ENCODE measurements at places on chromosomes 1 and 21.
A peak's percentile ranks its signal among the peaks of the same experiment; 100 is the strongest.

- peak; percentile 96 for DNase-seq
Observed at GRCh38 chr1:66262208-66262963, 271.6 kb upstream of the SGIP1 start.

- DNase-seq, result no peak
Observed at GRCh38 chr1:238474263-238474662, 583.5 kb upstream of the ZP4 start.

DNA sequence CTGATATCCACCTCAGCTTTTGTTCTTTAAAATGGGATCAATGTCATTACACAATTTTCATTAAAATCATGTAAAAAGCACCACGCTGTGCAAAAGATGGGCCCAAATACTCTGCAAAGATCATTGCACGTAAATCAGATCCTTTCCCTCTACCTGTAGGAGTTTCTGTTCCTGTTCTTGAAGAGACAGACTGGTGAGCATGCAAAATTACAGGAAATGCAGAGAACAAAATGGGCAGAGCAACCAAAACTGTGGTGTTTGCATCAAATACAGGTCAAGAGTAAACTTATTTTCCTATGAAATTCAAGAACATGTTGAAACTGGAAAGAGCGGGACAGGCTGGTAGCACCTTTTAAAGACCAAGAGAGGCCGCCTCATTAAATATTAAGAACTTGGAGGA, 294.9 kb upstream of the ADGRL2 start:
- no peak for DNase-seq

DNA sequence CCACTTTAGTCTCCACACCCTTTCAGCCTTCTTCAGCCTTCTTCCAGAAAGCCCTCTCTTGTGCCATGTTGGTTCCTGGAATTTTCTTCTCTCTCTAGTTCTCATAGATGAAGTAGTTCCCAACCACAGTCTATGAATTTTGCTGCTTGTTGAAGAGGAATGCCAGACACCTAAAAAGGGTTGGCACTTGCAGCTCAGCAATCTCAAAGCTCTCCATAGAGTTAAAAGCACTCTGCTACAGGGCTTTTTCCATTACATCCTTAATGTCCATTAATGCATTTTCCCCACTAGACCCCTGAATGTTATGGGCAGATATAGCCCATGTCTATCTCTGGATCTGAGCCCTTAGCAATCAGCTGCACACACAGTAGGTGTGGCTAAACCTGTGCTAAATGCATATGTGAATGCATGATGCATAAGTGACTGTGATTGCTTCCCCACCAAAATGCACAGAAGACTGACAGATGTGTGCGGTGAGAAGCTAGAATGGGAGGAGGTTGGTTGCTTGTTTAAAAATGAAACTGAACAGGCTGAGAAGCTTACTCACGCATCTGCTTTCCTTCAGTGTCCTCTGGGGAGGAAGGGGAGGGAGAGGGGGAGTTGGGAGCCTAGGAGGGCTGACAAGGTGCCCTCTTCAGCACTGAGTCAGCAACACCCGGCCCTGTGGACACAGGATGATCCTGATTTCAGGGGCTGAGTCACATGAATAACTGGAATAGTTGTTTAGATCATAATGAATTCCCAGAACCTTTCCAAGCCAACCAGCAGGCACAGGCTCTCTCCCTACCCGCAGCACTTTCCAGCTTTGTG, 146.1 kb upstream of the FGGY start:
- peak; percentile 100 for DNase-seq

DNA sequence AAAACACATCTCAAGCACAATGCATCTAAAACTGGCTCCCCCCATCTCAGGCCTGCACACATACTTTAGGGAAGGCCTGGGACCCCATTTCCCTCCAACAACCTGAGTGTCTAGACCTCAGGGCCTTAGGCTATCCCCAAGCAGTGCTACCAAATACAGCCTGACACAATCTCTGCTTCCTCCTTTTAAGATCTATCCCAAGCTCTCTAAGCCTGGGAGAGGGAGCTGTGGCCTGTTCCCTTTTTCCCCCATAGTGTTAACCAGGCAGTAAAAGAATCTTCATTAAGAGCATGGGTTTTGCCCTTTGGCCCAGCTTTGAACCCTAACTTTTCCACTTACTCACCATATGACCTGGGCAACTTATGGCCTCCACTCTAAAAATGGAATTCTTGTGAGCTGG, 10.8 kb upstream of the COL8A2 start:
- DNase-seq, result no peak

GRCh38 chr21:27589781-27590180, 622.9 kb upstream of the ADAMTS5 start:
- DNase-seq, result no peak

GRCh38 chr1:12159816-12160215, 7.0 kb upstream of the TNFRSF1B start:
- DNase-seq, result no peak

DNA sequence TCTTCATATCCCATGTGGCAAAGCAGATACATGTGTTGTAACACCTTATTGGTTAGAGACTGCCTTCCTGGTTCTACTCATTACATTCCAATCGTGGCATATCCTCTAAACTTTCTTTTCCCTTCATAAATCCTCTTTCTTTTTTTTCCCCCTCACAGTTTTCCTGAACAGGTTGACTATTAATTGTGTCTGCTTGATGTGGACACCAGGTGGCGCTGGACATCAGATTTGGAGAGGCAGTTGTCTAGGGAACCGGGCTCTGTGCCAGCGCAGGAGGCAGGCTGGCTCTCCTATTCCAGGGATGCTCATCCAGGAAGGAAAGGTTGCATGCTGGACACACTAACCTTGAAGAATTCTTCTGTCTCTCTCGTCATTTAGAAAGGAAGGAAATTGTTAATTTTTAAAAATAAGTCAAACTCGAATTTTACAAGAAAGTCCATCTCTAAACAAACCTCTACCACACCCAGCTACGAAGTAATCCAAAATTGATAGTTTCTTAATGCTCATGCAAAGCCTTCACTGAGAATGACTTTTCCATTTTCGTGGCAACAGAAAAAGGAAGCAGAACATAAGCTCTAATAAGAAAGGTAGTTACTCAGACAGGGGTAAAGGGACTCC, 59.4 kb upstream of the ASB17 start:
- DNase-seq, result peak; percentile 90

- DNase-seq, result no peak
Observed at GRCh38 chr1:54227891-54228310, 27.9 kb downstream of the MRPL37 start.

- no peak for DNase-seq
Observed at GRCh38 chr1:1001057-1001783, 1.3 kb upstream of the HES4 start.

GRCh38 chr1:87927391-87928280, 599.0 kb downstream of the LMO4 start:
- no peak for DNase-seq

DNA sequence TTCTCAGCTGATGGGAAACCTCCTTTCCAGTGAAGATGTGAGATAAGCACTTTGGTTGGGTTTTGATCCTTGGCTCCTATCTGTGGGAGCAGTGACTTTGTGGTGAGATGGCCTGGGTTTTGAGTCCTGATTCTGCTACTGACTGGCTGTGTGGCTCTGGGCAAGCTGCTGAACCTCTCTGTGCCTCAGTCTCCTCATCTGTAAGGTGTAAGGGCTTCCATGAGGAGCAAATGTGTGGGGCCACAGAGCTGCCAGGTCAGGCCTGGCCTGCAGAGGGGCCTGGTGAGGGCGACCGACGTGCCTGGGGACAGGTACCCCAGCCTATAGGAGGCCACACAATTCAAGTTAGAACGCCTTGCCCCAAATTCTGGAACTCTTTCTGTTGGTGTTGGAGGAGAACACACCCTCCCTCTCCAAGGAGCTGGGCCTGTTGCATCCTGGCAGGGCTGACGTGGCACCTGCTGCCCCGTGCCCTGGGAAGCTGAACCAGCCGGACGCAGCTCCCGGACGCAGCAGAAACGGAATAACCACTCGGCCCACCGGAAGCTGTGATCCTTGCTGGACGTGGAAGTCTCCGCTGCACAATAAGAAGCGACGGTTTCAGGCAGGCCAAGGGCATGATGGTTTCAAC, 62.7 kb downstream of the AGPAT3 start:
- DNase-seq, result no peak

GRCh38 chr1:19272064-19272463, 16.5 kb downstream of the AKR7A3 start:
- no peak for DNase-seq

- peak; percentile 51 for DNase-seq
Observed at GRCh38 chr1:115063228-115063901, 25.9 kb downstream of the TSPAN2 start.

GRCh38 chr1:227756172-227756959, 21.1 kb downstream of the SNAP47 start:
- no peak for DNase-seq

- DNase-seq, result no peak
Observed at GRCh38 chr1:236350308-236350707, 43.8 kb upstream of the EDARADD start.

- peak; percentile 57 for DNase-seq
Observed at GRCh38 chr1:25556791-25557476, 13.5 kb downstream of the LDLRAP1 start.

DNA sequence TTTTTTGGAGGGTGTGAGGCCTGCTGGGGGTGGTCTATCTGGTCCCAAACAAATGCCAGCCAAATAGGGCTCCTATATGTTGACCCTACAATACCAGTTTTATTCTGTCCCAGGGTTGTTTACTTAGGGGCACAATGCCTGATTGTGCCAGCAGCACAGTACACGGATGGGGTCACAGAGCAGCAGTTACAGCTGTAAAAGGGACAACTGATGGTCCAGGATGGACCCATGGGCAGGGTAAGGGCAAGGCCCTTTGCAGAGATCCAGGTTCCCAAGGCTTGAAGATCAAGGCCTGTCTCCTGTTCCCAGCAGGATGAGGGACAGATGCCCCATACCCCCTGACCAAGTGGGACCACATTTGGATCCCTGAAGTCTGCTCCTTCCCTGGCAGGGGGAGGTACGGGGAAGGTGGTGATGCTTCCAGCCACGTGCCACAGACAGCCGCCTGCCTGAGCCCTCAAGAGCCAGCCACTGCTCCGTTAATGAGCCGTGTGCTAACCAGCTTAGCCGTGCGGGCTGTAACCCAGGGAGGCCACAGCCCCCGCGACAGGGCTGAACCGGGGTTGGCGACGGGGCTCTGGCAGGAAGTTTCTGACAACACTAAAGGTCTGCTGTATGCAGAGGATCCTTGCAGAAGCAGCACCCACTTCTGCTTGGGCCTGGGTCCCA, 18.2 kb downstream of the SLC6A9 start:
- no peak for DNase-seq

DNA sequence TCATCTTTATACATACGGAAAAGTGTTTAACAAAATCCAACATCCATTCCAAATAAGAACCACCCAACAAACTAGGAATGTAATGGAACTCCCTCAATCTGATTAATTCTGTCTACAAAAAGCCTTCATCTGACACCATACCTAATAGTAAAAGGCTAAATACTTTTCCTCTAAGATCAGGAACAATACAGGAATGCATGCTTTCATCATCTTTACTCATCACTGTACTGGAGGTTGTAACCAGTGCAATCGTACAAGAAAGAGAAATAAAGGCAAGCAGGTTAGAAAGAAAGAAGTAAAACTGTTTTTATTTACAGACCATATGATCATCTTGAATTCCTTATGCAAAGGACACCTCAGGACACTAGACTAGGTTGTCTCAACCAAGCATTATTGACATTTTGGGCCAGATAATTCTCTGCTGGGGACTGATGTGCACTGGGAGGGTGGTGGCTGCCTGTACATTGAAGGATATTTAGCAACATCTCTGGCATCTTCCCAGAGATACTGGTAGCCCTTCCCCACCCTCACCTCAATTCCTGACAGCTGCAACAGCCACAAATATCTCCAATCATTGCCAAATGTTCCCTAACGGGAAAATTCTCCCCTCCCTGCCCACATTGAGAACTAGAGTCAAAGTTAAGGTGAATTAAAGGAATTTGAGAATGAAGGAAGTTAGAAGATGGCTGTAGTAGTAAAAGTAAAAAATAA, 30.6 kb upstream of the INSL5 start:
- DNase-seq, result peak; percentile 27

DNA sequence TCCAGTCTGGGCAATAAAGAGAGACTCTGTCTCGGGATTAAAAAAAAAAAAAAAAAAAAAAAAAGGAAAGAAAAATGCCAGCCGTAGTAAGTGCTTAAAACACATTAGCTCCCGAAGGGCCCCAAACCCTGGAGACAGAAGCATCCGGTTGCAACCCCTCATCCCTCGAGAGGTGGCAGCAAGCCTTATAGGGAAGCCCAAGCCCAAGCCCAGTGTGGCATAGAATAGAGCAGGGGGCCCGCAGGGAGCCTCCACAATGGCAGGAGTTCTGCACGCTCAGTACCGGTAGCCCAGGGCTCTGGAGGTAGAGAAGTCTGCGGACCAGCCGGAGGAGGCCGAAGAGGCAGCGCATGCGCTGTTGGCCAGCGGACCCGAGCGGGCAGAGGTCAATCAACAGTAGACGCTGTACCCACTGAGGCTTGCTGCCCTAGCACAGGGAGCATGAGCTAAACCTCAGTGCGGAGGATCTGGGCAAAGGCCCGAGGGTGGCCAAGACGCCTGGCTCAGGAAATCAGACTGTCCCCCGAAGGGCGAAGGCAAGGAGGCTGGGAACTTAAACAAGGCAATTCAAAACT, 34.1 kb upstream of the C1orf198 start:
- DNase-seq, result no peak

DNA sequence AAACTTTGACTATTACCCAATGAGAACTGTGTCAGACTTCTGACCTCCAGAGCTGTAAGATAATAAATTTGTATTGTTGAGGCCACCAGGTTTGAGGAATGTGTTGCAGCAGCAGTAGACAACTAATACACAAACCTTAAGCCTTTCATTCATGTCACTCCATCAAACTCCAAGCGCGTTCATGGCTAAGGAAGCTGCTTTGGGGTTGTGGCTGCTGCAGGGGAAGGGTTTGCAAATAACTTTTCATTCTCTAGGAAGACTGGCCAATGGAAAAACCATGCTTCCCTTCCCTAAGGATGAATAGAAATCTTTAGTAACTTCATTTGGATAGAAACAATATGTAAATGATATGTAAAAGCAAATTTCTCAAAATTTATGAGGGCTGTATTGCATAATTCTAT, 170.4 kb downstream of the RHOU start:
- no peak for DNase-seq

- peak; percentile 84 for DNase-seq
Observed at GRCh38 chr1:89041119-89041641, 18.5 kb upstream of the GBP3 start.

DNA sequence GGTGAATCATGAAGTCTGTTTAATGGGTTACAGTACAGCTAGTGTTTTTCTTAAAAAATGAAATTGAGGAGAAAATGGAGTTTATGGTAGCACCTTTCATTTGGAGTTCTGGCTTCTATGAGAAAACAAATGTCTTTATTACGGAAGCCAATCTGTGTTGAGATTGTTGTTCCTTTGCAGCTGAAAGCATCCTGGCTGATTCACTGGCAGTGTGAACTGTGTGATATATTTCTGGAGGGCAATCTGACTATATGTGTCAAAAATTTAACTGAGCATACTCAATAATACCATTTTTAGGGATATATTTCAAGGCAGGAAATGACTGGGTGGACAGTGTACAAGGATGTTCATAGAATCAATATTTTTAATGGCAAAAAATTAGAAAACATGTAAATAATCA, 46.6 kb upstream of the LYST start:
- DNase-seq, result peak; percentile 91

GRCh38 chr1:83813576-83813975, 185.4 kb downstream of the TTLL7 start:
- DNase-seq, result no peak

All from ELR (cell line).